ENCODE measurements at places on chromosomes 7 and 10. TPM values are rescaled to one million over a fixed set of nuclear protein-coding genes. Genes with fewer than 3 reads are reported as not detected.

The PKD2L1 gene
- total RNA-seq: not detected

The MOGAT3 gene
- total RNA-seq: not detected

The RAPGEF5 gene
- 0.72 TPM for total RNA-seq

The PDZD7 gene
- total RNA-seq: 1.1 TPM

The NUTM2A gene
- total RNA-seq: 0.11 TPM

The TET1 gene
- 4.1 TPM for total RNA-seq

The ARHGAP19 gene
- total RNA-seq: 44.5 TPM

The TUBB8 gene
- total RNA-seq: not detected

The ANKRD7 gene
- total RNA-seq: not detected

The OGA gene
- total RNA-seq: 207 TPM

The PAX2 gene
- not detected for total RNA-seq

The COL26A1 gene
- total RNA-seq: not detected

The TDRD1 gene
- total RNA-seq: 0.08 TPM

The ASZ1 gene
- not detected for total RNA-seq

The C10orf95 gene
- 0.54 TPM for total RNA-seq

The LIPJ gene
- 0.17 TPM for total RNA-seq

All from activated naive CD8-positive, alpha-beta T cell treated with anti-CD3 and anti-CD28 coated beads, Interleukin-2, amount 10 ng/mL, durations not matched to agents 7 days and 5 days (primary cell).